ENCODE measurements at places on chromosomes 4 and X.

- DNase-seq: no peak
These were observed 37.0 kb upstream of the CXCL8 start for GRCh38 chr4:73703320-73703719.

- DNase-seq: peak; percentile 47
These were observed 58.0 kb downstream of the AR start for GRCh38 chrX:67601771-67602170.

GRCh38 chr4:149794352-149794751 is 21.3 kb downstream of the IQCM start:
- peak; percentile 48 for DNase-seq

DNA sequence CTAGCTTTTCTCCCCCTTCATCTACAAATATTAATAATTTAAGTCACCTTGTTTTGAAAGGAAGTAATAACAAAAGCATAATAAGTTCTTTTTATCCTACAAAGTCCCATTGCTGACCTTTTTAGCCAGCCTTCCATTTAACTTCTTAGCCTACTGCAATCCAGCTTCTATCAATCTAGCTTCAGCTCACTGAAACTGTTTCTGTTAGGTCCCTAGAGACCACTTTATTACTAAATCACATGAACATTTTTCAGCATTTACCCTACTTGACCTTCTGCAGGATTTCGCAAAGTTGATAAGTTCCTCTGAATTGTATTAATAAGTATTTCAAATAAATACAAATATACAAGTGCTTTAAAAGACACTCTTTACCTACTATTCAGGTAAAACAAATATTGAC is 186.5 kb downstream of the ANTXR2 start:
- DNase-seq: peak; percentile 20

- no peak for DNase-seq
These were observed 42.8 kb downstream of the CPXCR1 start for GRCh38 chrX:88789825-88790224.

All from foreskin fibroblast (primary cell).